Stimulated activated CD4-positive, alpha-beta T cell treated with anti-CD3 and anti-CD28 coated beads, Interleukin-15, amount 100 ng/mL, for 24 hours (primary cell): ENCODE measurements at places on chromosomes 16 and 17.

- DNase-seq: no peak
These were observed 9.2 kb downstream of the SP2 start for GRCh38 chr17:47905221-47905733.

DNA sequence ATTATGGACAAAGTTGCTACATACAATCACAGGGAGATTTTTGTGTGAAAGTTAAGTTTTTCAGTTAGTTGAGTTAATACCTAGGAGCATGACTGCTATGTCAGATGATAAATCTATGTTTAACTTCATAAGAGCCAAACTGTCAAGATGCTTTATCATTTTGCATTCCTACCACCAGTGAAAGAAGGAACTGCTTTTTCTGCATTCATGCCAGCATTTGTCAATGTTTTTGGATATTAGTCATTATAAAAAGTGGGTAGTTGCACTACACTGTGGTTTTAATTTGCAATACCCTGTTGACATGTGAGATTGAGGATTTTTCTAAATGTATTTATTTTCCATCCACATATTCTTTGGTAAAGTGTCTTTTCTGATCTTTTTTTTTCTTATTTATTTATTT, 434.0 kb upstream of the MON1B start:
- DNase-seq: no peak

DNA sequence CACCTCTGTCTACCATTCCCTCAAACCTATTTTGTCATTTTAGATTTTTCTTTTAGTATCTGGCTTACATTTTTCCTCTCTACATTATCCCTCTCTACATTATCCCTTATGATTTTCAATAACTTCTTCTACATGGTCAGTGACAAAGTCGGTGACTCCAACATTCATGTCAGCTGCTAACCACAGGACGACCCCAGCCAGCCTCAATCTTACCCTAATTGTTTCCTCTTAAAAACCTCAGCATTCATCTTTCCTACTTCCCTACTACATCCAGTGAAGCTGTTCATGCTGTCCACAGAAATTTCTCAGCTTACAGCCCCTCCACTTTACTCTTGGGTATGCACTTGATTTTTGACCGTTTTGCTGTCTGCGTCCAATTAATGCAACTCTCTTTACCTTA, 8.3 kb downstream of the MYH10 start:
- no peak for DNase-seq

DNA sequence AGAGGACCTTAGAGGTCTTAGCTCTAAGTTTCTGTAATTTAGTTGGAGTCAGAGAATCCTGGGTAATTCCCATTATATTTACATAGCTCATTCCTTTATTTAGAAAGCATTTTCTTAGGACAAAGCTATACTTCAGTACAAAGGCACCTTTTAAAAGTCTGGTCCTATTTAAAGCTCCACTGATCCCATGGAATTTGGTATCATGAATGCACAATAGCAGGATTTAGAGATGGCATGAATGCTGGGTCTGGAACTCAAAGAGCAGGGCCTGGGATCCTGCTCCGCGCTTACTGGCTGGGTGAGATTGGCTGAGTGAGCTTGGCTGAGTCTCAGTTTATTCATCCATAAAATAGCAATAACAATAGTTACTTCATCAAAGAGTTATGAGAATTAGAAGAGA, 4.8 kb downstream of the KRT23 start:
- DNase-seq: no peak

GRCh38 chr17:7716901-7717755, at the start of gene DNAH2:
TSS of gene DNAH2 (plus strand) at chr17:7717744. CDS start at chr17:7719735, 1,991 bp downstream.
- peak; percentile 77 for DNase-seq

- peak; percentile 31 for DNase-seq
These were observed 3.6 kb downstream of the EVI2B start for GRCh38 chr17:31310260-31310659.
